ENCODE measurements at places on chromosomes 13 and 19.

GRCh38 chr13:112532837-112533745, 54.9 kb downstream of the TUBGCP3 start:
- DNase-seq: no peak

DNA sequence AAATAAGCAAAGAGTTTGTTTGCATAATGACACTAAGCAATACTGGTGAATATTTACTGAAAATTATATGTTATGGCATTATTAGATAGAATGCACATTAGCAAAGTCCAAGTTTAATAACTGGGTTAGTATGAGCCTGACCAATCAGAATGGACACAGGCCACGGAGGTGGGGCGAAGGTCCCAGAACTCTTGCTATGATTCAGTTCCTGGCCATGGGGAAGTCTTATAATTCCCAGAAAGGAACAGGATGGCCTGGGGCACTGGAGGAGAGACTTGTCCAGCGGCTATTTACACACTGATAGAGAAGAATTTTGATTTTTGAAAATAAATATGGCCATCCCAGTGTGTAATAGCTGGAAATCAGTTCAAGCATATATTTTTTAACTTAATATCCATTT, 372.0 kb downstream of the EFNB2 start:
- no peak for DNase-seq

GRCh38 chr13:49305792-49306425, 58.2 kb downstream of the CDADC1 start:
- no peak for DNase-seq

DNA sequence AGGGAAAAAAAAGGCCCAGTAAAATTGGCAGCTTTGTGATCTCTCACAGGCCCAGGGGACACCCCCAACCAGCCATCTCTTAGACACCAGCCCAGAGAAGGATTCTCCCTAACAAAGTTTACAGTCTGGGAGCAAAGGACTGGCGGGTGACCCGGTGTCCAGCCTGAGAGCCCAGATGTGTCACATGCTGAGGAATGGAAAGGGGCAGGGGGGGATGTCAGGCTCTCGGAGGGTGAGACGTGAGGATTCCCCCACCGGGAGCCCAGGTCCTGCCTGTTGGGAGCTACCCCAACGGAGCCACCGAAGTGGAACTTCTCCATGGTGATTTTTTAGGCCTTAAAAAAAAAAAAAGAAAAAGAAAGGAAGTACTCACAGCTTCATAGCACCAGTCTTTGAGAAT, 4.8 kb upstream of the CTXN1 start:
- no peak for DNase-seq

GRCh38 chr19:10009714-10010224, 535 bp downstream of the COL5A3 start:
- DNase-seq: no peak

- DNase-seq: no peak
Observed at GRCh38 chr19:570251-570686, 2.1 kb upstream of the BSG start.

DNA sequence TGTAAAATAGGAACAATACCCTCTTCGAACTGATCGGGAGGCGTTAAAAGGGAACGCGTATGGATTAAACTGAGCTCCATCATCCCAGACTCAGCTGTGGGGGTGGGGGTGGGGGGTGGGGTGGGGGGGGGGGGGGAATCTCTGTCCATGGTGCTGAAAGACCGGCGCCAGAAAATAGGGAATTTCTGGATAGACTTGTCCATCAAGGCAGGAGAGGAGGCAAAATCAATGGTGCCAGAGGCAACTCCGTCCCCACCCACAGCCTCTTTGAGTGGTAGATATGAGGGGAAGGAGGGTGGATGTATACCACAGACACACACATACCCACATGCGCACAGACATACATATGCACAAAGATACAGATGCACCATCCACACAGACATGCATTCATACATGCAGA, 37.4 kb downstream of the ZNF787 start:
- no peak for DNase-seq
